ENCODE measurements at places on chromosomes 5 and 9.

DNA sequence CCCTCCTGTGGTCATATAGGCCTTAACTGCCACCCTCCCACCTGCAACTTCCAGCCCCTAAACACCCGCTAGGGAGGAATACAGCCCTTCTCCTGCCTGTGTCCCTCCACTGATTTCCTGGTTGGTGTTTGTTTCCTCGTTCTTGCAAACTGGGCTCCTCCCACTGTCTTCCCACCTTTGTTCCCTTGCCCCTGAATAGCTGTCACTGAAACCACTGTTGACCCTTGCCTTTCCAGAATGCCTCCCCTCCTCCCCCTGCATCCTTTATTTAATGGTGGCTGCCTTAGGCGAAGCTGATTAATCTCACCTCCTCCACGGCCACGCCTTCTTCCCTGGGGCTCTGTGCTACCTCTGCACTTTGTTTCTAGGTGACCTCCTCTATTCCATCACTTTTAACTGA lies 626.7 kb downstream of the BNC2 start:
- DNase-seq: no peak

DNA sequence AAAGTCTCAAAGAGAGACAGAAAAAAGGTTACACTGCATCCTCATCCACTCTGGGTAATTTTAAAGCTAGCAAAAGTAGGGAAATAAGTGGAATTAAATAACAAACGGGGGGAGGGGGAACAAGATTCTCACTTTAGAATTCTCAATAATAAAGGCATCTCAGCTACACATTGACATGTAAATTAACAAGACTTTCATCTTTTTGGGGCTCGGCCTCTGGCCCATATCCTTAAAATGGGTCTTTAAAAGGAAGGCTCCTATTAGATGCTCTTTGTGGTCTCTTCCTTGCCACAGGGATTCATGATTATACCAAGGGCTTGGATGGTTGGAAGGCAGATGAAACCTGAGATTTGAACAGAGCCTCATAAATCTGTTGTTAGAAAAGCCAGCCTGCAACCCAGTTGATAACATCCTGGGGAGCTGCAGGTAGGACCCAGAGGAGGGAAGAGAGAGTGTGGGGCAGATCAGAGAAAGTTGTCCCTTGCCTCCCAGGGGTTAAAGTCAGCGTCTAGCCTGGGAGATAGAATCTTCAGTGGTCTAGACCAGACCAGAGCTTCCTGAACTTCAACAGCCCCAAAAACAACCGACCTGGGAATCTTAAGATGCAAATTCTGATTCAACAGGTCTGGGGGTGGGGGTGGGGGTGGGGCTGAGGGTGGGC lies 135.9 kb downstream of the GCNT1 start:
- DNase-seq: no peak

- DNase-seq: no peak
Observed at GRCh38 chr5:107990881-107991810, 320.4 kb upstream of the EFNA5 start.

GRCh38 chr5:168047043-168047668 lies 244.3 kb upstream of the WWC1 start:
- peak; percentile 84 for DNase-seq

GRCh38 chr5:54645882-54646355 lies 128.4 kb downstream of the SNX18 start:
- no peak for DNase-seq

DNA sequence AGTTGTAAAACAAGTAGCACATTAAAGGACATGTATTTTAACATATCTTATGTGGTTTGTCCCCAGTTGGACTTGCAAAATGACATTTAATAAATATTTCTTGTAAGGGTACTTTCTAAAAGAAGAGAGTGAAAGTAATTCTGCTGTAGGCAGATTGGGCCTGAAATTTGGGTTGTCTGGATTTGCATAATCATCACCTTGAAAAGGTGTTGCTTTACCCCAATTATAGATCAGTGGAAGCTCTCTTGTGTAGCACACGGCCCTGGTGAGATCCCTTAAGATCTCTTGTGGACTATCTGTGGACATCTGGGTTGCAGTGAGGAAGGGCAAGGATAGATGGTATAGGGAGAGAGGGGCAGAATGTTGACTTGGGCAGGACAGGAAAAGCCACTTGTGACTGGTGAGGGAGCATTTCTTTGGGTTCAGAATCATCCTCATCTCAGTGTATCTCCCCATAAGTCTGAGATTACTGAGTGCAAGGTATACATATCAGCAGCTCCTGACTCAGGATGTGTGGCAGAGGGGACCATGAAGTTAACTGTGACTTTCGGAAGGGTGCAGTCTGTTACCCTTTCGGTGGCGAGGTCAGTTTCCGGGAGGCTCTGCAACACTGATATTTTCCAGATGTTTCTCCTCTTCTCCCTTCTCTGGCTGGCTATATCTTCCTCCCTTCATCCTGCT lies 2.0 kb upstream of the TNFAIP8 start:
- DNase-seq: no peak

GRCh38 chr5:80959768-80960442 lies at the start of gene RASGRF2:
TSS of gene RASGRF2 (plus strand) at chr5:80960363. CDS start at chr5:80960739, 376 bp downstream.
- DNase-seq: peak; percentile 3

- DNase-seq: peak; percentile 20
Observed at GRCh38 chr5:14153071-14153864, 10.1 kb downstream of the TRIO start.

DNA sequence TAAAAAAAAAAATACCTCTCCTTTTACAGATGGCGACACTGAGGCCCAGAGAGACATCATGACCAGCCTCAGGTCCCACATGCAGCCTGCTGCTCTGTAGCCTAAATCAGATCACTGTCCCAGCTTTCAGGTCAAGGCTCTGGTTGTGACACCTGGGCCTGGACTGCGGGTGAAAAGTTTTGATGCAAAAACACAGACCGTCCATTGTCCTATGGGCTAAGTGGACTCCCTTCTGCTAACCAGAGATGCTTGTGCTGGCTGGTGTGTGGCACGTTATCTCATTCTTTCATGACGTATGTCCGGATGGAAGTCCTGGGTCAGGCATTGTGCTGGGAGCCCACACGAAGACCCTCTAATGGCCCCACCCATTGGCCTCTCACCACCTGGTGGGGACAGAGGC lies 7.8 kb downstream of the NEK6 start:
- DNase-seq: no peak

DNA sequence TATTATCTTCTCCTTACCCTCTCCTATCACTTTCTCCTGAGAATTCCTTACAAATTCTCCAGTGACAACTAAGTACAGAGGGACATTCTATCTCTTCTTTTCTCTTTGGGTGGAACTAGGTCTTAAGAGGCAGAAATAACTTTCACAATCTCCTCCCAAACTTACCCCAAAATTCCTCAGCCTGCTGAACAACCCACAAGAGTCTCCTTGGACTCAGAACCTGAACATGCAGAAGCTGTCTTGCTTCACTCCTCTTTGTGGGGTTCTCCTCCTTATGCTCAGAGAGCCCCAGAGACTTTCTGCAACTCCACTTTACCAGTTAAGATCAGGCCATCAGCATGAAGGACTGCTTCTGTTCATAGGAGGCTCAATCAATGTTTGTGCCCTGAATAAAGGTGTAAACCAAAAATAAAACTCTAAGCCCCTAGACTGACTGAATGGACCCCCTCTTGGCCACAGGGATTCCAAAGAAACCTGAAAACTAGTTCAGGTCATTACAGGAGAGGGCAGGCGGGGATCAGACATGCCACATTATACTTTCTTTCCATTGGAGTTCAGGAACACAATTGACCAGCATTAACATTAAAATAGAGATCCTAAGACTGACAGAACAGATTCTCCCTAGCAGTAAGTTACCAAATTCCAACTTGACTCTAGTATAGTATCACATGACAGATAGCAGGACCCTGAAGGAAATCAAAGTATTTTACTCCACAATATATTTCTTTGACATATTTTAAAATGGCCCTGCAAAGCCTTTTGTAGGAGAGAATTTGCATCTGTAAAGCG lies 179.7 kb upstream of the FBXL17 start:
- no peak for DNase-seq

DNA sequence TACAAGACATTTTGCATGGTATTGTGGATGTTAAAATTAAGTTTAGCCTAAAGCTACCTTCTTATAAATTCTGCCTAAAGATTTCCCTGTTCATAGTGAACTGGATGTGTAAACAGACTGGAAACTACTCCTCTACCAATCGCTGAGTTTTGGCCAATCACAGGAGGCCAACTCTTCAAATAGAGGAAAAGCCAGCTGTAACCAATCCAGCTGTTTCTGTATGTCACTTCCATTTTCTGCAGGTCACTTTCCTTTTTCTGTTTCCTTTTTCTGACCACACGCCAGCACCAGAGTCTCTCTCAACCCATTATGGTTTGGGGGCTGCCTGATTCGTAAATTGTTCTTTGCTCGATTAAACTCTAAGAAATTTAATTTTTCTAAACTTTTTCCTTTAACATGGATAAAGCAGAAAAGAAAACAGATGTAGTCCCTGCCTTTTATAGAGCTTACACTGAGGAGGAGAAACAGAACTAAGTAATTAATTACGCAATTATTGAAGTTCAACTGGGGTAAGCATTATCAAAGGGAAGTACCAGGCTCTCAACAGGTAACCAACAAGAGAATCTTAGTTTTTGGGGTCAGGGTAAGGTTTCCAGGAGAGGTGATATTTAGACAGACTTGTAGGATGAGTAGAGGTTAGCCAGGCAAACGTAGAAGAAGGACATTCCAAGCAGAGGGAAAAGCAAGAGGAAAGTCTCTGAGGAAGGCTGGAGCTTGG lies 27.7 kb downstream of the RANBP3L start:
- no peak for DNase-seq

DNA sequence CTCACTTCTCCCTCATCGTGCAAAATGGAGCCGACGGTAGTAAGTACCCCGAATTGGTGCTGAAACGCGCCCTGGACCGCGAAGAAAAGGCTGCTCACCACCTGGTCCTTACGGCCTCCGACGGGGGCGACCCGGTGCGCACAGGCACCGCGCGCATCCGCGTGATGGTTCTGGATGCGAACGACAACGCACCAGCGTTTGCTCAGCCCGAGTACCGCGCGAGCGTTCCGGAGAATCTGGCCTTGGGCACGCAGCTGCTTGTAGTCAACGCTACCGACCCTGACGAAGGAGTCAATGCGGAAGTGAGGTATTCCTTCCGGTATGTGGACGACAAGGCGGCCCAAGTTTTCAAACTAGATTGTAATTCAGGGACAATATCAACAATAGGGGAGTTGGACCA lies 979 bp downstream of the PCDHGA12 start:
- DNase-seq: no peak

DNA sequence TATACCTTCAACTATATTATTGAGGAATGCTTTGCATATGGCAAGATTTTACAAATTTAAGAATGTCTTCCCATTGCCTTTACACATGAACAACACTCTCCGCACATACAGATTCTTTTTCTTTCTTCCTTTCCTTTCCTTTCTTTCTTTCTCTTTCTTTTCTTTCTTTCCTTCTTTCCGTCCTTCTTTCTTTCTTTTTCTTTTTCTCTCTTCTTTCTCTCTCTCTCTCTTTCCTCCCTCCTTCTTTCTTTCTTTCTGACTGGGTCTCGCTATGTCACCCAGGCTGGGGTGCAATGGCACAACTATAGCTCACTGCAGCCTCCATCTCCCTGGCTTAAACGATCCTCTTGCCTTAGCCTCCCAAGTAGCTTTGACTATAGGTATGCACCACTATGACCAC lies 13.8 kb downstream of the WDR31 start:
- no peak for DNase-seq

DNA sequence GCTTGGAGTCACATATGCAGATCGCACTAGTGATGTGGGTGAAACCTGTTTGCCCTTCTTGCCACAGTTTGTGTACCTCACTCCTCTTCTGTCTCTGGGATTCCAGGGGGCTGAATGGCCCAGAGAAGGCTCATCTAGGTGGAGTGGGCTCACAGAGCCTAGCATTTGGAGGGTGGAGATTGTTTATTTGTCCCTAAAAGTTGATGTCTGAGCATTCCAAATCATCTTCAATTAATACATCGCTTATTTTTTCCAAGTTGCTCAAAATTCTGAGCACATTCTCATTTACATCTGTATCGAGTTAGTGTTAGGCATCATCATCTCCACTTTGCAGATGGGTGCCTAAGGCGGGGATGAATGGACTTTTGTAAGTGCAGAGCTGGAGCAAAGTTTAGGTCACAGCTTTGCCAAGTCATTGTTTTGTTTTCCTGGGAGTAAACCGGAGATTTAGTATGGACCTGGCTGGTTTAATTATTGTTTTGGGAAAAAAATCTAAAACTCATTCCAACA lies 2.0 kb downstream of the ABL1 start:
- no peak for DNase-seq

DNA sequence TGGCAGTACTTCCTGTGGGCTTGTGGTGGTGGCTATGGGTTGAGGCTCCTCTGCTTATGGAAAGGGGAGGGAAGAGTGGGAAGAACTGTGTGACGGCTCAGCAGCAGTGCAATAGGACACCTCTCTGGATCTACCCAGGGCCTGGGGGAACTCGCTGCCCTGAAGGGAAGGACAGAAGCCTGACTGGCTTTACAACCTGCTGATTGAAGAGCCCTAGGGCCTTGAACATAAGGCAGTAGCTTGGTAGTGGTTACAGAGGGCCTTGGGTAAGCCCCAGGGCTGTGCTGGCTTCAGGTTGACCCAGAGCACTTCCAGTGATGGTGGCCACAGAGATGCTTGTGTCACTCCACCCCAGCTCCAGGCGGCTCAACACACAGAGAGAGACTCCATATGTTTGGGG lies 5.5 kb downstream of the CCIN start:
- no peak for DNase-seq

DNA sequence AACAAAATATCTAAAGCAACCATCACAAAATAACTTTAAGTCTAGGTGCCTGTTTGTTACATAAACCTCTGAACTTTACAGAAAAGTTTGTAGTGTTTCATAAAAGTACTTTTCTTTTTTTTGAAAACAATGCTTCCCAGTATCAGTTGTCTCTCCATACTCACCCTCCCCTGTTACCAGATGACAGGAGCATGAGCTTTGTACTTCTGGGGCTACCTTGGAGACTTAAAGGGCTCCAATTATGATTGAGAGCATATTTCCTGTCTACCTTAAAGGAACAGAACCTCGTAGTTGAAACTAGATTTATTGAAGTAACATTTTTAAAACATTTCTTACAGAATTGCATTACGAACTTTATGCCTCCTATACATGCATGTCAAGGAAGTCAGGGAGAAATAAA lies 55.4 kb upstream of the PPP1R2B start:
- DNase-seq: no peak

DNA sequence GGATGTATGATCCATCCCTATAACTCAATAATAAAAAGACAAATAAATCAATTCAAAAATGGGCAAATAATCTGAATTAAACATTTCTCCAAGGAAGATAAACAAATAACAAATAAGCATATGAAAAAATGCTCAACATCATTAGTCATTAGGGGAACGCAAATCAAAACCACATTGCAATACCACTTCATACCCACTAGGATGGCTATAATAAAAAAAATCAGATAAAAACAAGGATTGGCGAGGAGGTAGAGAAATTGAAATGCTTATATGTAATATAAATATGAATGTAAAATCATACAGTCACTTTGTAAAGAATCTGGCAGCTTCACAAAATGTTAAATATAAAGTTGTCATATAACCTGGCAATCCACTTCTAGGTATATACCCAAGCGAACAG lies 52.3 kb upstream of the TBCA start:
- DNase-seq: no peak

DNA sequence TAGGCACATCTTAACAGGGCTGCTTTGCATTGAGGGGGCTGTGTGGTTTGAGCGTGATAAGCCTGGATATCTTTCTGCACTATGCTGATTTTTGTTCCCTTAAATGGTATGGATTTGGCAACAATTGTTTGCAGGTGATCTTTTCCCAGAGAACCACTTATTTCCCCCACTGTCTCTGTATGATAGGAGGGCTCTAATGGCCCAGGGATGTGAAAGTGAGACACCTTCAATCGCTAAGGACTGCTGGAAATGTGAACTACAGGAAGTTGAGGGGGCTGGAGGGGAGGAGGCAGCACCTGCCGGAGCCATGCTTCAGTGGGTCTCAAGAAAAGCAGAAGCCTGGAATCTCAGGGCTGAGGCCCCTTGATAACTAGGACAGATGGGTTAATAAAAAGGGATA lies 29.4 kb downstream of the SYK start:
- peak; percentile 62 for DNase-seq

Measured in NCI-H524 treated with DMSO at 0.1 percent for 48 hours (cell line).